Stimulated activated CD8-positive, alpha-beta memory T cell treated with anti-CD3 and anti-CD28 coated beads, Interleukin-7, amount 100 ng/mL, for 4 hours (primary cell): ENCODE measurements at places on chromosomes 3 and 15.

DNA sequence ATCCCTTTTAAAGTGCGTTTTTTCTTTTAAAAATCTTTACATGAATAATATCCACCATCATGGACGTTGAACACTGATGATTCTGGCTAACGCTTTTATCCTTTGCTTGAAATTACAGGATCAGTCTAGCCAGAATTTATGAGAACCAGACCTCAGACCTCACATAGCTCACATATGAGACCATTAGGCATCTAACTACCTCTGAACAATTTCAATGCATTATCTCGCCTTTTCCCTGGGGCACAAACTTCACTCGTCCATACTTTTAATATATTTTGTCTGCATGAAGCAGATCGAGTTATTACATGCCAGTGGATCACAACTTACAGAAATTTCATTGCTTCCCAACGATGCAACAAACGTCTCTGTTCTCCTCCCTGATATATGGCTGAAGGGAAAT lies 105.6 kb downstream of the MEIS2 start:
- DNase-seq: no peak

DNA sequence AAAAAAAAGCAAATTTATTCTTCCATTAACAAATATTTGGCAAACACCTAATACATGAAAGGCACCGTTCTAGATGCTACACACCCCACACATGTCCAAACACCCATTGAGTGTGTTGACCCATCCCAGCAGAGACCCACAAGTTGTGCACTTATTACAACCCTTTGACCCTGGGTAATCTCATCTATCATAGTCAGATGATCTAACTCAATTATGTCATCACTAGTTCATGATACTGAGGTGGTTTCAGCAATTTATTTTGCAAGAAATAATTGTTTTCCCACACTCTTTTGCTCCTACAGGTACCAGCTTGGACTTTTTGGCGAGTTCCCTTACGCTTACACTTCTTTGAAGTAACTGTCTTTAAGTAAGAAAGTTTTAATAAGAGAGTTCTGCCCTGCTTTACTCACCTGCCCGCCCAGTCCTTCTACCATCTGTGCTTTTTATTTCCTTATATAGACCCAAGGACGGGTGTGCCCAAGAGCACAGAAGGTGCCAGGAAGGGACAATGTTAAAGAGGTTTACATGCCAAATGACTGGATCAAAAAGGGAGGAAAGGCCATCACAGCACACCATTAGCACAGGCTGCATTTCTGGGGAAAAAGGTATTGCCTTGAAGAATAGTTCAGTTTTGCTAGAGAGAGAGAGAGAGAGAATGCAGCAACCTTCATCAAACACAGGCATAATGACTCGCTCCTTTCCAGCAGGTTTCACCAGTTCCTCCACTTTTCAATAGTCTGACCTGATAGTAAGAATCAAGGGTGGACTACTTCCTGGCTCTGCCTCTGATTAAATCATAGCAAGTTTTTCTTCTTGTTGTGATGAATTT lies 54.5 kb upstream of the ATP11B start:
- no peak for DNase-seq

GRCh38 chr15:39269821-39270220 lies 311.1 kb upstream of the THBS1 start:
- no peak for DNase-seq

DNA sequence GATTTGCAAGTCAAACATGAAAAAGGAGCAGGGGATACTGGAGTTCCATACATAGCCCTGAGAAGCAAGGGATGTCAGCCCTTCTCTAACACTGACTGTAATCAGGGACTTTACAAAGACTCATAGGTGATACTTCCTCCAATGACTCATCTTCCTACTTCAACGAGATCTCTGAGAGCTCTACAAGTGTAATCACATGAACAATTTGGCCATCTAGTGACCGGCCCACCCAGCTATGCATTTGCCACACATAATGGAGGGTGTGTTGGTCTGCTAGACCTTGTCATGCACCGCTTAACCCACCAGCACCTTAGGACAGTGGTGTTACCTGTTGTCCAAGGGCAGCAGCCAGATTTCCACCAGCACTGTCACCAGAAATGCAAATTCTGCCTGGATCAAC lies 75.3 kb downstream of the NCEH1 start:
- DNase-seq: no peak

- no peak for DNase-seq
These were observed 29.0 kb downstream of the MFN1 start for GRCh38 chr3:179376474-179376873.

DNA sequence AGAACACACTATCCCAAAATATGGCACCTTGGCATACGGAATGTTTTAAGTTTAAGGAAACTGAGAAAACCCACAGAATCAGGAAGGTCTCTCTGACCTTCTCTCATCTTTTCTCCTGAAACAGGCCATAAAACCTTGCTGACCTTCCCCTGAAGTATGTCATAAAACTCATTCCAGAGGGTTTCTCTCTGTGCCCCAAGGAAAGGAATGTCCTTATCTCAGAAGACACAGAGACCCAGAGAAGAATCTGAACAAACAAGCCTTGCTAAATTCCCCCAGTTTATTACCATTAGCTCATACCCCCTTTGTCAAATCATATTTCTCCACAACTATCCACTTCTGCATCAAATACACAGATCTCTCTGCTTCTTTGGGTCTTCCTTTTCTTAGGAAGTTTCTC lies 603.1 kb downstream of the MCTP2 start:
- DNase-seq: no peak
